ENCODE measurements at places on chromosomes 11 and 22.

DNA sequence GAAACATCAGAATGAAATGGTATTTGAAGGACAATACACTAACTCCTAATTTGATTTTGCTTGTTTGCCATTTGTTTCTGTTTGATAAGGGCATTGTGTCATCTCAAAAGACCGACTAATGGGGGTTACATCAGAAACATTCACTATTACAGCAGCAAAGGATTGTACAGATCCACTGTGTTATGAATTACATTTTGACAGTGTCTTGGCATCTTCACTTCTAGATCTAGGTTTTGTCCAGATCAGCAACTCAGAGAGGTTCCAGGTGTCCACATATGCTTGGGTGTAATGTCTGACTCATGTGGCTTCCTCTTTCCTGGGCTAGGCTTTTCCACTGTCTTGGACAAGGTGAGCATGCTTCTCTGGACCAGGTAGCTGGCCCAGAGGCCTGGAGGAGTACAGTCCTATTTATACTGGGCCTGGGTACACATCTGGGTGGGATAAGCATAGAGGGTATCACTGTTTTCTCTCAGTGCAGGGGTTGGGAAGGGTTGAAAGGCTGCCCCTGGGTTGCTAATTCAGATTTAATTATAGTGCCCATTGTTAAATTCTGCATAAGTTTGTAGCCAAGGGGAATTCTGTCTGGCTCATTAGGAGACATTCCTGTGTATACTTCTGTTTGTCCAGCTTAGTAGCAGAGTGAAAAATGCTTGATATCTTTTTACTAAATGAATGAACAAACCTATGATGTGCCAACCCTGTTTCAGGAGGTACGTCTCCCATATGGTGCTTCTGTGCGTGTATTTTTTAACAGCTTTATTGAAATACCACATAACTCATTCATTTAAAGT is 23.8 kb downstream of the DDI1 start:
- no peak for DNase-seq

DNA sequence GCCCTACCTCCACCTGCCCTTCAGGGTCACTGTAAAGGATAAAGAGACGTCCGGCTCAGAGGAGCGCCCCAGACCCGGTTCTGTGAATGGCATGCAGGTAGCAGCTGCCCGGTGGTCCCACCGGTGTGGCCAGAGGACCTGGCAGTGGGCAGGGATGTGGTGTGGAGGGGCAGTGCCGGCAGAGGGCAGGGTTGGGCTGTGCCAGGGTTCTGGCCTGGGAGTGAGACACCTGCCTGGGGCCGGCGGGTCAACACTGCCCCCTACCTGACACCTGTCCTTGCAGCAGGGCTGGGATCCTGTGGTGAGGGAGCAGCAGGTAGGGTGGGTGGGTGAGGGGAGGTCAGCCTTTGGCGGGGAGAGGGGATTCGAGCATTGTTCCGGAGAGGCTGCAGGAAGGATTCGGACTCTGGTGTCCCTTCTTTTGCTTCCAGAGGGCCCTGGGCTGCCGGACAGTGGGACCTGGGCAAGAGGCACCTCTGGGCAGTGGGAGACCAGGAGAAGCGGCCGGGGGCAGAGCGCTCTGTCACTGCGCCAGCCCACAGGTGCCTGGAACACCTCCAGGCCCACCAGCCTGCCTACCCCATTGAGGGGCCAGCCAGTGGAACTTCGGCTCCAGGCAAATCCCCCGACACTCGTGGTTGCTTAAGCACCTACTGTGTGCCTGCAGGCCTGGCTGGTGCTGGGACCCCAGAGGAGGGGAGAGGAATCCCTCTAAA is 1.6 kb upstream of the PHLDA2 start:
- peak; percentile 84 for DNase-seq

- no peak for DNase-seq
These were observed 531.9 kb upstream of the ISX start for GRCh38 chr22:34534101-34534500.

- no peak for DNase-seq
These were observed 8.7 kb upstream of the CARD18 start for GRCh38 chr11:105148241-105148640.

- DNase-seq: no peak
These were observed 47.8 kb upstream of the OR5P2 start for GRCh38 chr11:7844521-7844920.

DNA sequence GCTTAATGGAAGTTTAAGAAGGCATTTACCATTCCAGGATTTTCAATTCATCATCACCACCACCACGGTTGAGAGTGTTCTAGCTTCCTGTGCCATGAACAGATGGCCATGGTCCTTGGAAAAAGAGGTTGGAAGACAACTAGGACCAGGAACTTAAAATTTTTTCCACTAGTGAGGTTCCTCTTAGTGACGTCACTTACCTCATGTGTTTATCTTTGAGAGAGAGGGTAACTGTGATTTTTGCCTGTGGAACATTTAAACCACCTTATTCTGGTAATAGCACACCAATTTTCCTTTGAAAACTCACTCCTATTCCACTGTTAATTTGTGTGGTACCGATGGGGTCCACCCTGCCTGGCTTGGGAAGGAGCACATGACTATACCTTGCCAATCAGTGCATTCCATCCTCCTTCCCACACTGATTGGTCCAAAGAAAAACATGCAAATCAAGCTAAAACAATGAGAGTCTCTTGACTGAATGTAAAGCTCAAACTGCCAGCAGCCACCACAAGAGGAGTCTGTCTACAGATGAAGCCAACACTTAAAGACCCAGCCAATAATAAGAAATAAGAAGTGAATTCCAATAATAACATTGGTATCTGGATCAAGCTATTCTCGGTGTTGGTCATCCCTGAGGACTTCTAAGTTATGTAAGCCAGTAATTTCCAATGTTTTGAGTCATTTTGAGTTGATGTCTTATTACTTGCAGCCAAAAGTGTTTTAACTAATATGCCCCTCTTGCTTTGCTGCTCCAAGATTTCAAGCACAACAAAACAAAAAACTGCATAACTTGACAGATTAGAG is 111.8 kb downstream of the MPPED2 start:
- DNase-seq: no peak

DNA sequence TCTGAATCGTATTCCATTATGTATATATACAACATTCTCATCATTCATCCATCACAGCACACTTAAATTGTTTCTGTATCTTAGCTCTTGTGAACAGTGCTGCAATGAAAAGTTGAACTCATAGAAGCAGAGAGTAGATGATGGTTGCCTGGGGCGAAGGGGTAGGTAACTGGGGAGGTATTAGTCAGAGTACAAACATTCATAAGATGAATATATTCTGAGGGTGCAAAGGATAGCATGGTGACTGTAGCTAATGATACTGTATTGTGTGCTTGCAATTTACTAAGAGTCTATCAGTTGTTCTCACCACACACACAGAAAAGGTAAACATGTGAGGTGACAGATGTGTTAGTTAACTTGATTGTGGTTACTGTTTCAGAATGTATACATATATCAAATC is 12.6 kb upstream of the RFPL2 start:
- no peak for DNase-seq

DNA sequence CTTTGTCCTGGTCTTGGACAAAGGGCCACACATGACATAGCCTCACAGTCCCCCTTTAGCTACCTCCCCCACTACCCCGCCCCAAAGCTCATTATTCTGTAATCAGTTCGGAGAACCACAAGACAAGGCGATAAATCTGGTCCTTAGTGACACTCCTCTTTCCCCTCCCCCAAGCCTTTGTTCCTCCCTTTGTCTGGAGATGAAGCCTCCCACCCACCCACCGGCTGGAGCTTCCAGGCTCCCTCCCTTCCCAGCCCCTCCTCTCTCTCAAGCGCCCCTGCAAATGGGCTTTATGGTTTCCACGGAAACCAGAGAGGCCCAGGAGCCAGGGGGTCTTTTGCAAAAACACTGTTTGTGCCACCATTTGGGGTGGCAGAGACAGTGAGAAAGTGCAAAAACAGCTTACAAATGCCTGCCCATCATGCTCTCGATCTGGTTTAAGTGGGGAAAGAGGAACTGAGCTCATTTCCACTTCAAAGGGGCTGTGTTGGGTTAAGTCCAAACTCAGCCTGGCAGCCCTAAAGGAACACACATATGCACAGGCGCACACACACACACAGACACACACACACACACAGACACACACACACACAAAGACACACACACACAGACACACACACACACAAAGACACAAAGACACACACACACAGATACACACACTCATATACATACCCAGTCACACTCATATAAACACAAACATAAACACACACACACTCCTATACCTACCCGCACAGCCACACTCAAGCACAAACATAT is 23.5 kb downstream of the APLNR start:
- no peak for DNase-seq

DNA sequence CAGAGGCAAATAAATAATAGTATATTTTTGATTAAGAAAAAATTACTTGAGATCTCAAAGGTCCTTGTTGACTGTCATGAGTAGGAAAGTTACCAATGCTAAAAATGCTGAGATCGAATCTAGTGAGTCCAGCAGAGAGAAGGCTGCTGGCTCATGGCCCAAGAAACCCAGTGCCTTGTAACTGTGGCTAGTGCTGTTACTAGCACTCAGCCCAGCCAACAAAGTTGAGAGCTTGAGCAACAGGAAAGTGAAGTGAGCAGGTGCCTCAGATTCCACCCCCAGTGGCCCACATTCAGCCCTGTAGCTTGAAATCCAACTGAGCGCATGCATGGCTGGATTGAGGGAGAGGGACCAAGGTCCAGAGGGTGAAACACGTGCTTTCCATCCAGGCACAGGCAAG is 398.2 kb downstream of the SHANK2 start:
- no peak for DNase-seq

- DNase-seq: no peak
These were observed 17.8 kb downstream of the CHADL start for GRCh38 chr22:41222846-41223507.

DNA sequence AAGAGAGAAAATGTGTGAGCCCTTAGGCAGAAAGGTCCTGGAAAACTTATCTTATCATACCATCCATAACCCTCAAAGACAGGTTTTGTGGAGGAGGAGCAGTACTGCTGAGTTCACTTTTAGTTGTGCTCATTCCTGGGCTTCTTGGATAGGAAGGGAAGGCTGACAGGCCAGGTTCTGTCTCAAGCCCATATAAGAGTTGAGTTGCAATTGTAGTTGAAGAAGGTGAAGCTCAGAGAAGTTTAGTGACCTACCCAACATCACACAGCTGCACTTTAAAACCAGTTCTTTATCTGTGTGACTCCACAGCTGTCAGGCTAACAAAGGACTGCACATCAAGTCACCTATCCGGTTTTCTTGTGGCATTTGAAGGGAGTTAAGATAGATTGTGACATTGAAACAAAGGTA is 13.0 kb downstream of the TEAD1 start:
- DNase-seq: no peak

DNA sequence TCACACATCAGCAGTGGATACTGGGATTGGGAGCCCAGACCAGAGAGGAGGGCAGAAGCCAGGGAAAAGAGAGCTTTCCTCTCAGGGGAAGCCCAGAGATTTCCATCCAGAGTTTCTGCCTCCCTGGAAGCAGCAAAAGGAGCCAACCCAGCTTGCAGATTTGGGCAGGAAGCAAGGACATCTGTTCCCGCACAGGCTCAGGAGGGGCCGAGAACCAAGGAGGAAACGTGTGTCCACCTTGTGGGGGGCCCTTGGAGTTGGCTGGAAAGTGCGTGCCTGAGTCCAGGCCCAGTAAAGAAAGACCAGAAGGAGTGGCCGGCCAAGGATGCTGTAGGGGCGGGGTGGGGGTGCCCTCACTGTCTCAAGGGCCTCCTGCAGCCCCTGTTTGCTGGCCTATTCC is 6.0 kb upstream of the NPTXR start:
- no peak for DNase-seq

DNA sequence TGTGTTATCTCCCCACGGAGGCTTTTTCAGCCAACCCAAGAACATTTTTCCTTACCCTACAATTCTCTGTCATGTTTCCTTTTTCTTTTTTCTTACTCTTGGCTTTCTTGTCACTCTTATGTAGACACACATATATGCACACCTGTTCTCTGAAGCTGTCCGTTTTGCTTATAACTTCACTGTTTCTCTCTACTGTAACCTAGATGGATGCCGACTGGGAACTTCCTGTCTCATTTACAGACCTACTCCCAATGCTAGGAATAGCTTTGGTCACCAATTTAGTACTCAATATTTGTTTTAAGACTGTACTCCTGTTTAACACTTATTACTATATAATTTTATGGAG is 9.9 kb upstream of the CASP12 start:
- DNase-seq: no peak

DNA sequence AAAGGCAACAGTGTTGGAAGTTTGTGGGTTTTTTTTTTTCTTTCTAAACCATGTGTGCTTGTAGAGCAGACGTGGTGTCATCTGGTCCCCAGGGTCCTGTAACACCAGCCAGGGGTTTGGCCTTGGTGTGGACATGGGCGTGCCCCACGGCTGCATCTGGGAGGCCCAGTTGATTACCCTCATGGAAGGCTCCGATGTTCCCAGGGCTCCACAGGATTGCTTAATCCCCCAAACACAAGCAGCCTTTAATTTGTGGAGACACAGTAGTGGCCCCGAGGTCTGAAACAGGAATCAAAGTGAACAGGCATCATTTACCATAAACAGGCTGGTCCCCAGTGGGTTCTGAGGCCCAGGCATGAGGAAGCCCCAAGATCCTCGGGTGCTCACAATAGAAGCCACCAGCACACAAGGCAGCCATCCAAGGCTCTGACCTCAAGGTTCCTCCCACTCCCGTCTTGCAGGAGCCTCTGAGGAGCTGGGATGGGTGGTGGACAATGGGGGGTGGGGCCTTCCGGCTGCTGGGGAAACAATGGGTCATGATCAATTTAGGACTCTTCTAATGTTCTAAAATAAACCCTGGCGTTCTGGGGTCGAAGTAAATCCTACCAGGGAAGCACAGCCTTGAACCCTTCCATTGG is 115.0 kb upstream of the CD82 start:
- DNase-seq: no peak

DNA sequence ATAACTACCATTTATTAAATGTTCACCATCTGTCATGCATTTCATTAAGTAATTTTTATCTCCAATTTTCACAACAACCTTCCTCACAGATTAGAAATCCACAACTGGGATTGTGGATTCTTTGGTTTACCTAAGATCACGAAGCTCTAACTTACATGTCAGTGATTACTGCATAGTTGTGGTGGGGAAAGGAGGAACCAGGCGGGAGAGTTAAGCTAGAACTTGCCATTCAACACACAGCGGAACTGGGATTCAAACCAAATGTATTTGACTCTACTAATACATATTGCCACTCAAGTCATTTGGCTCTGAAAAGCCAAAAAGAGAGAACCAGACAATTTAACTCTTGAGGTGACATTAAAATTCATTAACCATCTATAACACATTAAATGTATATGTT is 10.4 kb upstream of the LAYN start:
- no peak for DNase-seq

GRCh38 chr11:56013805-56014204 is 13.6 kb upstream of the OR5AS1 start:
- DNase-seq: peak; percentile 63

Data from MM.1S (cell line).